ENCODE measurements at places on chromosomes 5 and 9.

- no peak for DNase-seq
These were observed 200.4 kb downstream of the TTLL11 start for GRCh38 chr9:121892706-121893105.

DNA sequence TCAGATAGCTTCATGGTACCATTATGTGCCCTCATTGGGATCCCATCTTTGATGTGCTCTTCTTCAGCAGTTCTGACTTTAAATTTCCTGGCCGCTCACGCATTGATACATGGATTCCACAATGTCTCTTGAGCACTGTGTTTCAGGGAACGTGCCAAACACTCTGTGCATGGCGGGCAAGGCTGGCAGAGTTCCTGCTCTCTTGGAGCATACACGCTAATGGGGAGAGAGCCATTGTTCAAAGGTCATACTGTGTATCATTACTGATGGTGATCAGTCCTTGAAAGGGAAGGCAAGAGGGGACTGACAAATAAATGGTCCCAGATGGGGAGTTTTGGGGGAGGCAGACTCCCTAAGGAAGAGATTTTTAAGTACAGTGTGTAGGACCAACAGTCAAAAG is 52.3 kb downstream of the AMBP start:
- DNase-seq: no peak

DNA sequence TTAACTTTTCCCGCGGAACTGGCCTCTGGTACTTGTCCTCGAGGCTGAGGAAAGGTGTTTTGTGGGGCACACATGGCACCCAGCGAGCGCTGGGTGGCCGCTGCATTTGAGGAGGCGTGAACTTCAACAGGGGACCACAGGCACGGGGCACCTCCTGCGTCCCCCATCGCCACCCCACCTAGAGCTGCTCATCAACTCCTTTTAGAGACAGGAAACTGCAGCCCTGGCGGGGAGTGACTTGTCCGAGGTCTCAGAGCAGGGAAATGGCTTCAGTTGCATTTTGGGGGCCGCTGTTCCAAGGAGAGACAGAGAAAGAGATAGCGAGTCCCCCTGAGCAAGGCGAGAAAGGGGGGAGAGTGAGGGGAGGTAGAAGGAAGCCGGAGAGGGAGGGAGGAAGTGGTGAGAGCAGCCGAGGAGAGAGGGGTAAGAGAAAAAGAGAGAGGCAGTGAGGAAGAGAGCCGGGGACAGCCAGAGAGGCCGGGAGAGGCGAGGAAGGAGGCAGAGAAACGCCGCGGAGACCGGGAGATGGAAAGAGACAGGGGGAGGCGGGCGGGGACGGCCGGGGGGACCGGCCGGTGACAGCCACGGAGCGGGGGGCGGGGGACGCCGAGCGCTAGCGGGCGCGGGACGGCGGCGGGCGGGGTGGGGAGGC is 12.5 kb upstream of the LHX2 start:
- no peak for DNase-seq

DNA sequence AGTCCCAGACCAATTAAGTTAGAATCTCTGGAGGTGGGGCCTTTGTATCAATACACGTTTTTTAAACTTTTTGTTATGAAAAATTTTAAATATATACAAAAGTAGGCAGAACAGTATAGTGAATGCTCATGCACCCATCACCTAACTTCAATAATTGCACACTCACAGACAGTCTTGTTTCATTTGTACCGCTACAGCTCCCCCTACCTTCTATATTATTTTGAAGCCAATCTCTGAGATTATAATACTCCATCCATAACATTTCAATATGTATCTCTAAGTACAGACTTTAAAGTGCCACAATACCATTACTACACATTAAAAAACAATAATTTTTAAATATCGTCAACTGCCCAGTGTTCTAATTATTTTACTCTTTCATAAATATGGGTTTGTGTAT is 32.9 kb downstream of the ISL1 start:
- DNase-seq: no peak

GRCh38 chr5:27434335-27434734 is 395.9 kb upstream of the CDH9 start:
- DNase-seq: no peak

- DNase-seq: no peak
These were observed 144.1 kb upstream of the ACOT12 start for GRCh38 chr5:81537905-81538547.

DNA sequence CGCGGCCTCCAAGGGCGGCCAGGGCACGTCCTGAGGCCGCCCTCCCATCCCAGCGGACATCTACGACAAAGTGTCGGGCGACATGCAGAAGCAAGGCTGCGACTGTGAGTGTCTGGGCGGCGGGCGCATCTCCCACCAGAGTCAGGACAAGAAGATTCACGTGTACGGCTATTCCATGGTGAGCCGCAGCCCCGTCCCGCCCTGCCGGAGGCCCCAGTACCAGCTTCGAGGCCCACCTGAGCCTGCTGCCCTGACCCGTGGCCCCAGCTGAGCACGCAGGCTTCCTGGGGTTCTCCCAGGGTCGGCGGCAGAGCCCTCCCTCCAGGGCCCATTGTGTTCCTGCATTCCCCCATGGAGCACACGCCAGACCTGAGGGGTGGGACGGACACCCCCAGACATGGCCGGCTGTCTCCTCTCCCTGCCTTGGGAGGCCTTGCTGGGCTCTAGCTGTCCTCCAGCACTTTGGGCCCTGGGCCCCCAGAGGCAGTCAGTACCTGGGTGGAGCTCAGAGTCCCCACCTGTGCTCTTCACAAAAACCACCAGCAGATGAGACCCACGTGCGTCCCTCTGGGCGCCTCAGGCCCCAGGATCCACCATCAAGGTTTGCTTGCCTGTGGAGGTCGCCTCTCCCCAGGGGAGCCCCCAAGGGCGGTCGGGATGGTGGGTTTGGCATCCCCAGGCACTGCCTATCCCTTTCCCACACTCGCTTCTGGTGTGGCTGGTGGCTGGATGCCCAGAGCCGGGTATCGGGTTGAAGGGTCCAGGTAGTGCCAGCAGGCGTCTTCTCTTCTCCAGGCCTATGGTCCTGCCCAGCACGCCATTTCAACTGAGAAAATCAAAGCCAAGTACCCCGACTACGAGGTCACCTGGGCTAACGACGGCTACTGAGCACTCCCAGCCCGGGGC is 1.0 kb downstream of the PHPT1 start:
- DNase-seq: no peak

GRCh38 chr9:123262338-123262737 is 6.0 kb downstream of the STRBP start:
- no peak for DNase-seq

GRCh38 chr9:116900543-116900942 is 213.4 kb downstream of the TRIM32 start:
- no peak for DNase-seq

DNA sequence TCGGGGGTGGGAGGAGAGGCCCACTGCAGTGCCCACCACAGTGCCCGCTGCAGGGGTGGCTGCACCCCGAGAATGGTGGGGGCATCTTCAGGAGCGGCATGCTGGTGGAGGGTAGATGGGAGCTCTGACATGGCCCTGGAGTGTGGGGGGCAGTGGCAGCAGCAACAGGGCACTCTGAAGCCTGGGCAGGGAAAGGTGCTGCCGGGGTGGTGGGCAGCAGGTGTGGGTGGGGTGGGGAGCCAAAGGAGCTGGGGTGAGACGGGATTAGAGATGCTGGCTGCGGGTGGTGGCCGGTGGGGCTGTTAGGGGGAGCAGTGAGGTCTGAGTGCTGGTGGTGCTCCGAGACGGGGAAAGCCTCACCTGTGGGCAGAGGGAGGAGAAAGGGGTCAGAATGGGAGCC is 18.0 kb downstream of the FAM193B start:
- no peak for DNase-seq

All from stimulated activated CD4-positive, alpha-beta T cell treated with anti-CD3 and anti-CD28 coated beads, Interleukin-2, amount 100 ng/mL, for 24 hours (primary cell).